ENCODE measurements at places on chromosomes 5 and 9.
A peak's percentile ranks its signal among the peaks of the same experiment; 100 is the strongest.

- DNase-seq, result no peak
These were observed 142.6 kb downstream of the KCTD16 start for GRCh38 chr5:144313147-144313726.

- DNase-seq, result no peak
These were observed 3.8 kb downstream of the EGR1 start for GRCh38 chr5:138468966-138469539.

DNA sequence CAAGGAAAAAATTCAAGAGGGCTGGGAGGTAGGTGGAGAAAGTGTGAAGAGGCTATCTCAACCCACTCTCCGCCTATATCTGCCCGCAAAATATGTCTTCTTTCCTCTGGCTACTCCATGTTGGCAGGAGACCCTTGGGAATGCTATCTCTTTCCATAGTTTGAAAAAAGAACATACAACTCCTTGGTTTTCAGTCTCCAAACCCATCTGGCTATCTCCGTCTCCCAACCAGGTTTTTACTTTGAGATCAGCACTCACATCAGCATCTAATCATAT is 109.9 kb upstream of the IFNE start:
- DNase-seq, result no peak

GRCh38 chr5:129658801-129659200 is 89.1 kb upstream of the MINAR2 start:
- DNase-seq, result no peak

- no peak for DNase-seq
These were observed 603.6 kb upstream of the CLINT1 start for GRCh38 chr5:158462349-158463114.

DNA sequence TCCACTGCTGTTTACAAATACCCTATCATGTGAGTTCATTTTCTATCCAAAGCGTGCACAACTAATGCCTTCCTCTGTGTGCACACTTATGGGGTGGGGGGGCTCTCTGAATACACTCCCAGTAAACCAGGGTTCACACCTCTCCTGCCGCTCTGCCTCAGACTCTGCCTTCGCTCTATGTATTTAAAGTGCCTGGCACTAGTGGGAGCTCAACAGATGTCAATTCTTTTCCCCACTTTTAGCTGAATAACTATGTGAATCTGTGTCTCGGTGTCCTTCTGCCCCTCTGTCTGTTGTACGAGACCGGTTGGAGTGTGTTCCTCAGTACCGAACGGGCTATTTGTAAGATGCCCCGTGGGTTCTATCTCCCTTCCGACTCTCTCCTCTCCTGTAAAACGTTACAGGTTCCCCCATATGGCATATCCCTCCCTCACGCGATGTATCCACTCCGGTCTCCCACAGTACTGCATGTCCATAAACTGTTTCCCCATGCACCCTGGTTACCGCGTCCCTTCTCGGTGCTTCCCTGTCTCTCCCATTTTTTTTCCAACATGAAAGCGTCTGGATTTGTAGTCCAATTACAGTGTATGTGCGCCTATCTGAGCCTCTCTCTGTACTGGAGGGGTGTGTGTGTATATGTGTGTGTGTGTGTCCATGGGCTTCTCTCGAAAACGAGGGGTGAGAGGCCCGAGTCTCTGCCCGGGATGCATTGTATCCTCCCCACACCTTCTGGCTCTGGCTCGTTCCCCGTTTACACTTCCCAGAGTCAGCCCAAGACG is 1.6 kb downstream of the ELL2 start:
- no peak for DNase-seq

GRCh38 chr5:1524481-1524798 is 680 bp upstream of the LPCAT1 start:
- no peak for DNase-seq

GRCh38 chr5:68476854-68477253 is 261.3 kb downstream of the PIK3R1 start:
- DNase-seq, result no peak

DNA sequence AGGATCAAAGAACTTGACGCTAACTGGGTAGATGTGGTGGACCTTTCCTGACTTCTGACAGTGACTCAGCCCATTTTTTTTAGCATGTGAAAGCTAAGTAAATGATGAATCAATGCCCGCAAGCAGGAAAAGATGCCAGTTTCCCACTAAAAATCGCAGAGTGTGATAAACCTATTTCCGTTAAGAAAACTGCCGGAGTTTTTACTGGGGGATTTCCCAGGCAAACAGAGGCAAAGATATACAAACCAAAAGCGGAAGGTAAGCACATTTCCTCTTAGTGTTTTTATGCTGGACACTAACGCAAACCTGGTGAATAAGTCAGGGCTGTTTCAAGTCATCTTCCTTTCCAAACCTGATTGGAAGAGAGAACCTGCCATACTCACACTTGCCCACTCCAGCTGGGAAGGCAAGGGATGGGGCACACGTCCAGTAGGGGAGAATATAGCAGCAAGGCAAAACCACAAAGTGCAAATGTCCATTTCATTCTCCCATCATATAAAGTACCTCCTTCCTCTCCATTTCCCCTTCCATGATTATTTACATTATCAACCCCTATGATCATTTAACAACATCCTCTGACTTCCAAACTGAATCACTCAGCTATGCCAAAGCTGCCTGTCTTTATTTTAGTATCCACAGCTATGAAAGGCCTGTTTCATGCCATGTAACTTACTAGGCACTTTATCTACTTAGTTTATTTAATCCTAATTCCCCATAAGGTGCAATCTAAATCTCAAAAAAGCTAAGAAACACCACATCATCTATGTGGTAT is 349.7 kb upstream of the RFX3 start:
- DNase-seq, result no peak

DNA sequence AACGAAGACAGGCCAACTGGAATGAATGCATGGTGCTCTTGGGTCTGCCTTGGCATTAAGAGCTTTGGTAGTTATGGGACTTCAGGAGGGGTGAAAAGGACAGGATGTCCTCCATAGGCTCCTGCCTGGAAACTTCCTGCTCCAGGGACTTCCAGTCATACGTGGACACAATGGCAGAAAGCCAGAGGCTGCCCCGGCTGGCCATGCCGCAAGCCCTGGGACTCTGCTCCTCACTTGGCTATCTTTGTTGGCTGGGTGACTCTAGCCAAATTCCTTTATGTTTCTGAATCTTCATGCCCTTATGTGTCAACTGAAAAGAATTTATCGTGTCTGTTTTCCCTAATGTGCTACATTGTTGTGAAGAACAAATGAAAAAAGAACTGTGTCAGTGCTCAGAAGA is 136.9 kb downstream of the SIL1 start:
- DNase-seq, result no peak

DNA sequence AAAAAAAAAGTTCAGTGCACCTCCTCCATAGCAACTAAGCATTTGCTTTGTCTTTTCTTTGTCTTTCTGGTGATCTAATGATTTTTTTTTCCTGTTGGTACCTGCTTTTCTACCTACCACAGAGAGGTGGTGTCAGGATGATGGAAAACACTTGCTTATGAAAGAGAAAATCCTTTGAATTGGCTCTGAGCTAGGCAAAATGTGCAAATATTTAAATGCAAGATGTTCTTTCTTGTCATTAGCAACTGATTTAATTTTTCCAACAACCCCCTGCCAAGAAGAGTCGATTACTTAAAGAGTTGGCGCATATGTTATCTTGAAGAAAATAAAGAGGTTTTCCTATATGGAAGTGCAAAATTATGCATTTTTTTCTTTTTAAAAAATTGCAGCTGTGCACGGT is 37.7 kb downstream of the TNC start:
- no peak for DNase-seq

- no peak for DNase-seq
These were observed 10.6 kb downstream of the TENT4A start for GRCh38 chr5:6723816-6724300.

- no peak for DNase-seq
These were observed 377.0 kb upstream of the RIOK2 start for GRCh38 chr5:97559827-97560598.

DNA sequence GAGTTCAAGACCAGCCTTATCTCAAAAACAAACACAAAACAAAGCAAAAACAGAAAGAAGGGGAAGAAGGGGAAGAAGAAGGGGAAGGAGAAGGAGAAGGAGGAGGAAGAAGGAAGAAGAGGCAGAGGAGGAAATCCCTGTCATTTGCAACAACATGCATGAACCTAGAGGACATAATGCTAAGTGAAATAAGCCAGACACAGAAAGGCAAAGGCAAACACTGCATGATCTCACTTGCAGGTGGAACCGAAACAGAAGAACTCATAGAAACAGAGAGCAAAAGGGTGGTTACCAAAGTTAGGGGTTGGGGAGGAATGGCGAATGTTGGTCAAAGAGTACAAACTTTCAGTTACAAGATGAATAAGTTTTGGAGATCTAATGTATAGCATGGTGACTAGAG is 135.4 kb downstream of the UGCG start:
- no peak for DNase-seq

- no peak for DNase-seq
These were observed 75.6 kb upstream of the VLDLR start for GRCh38 chr9:2545881-2546490.

DNA sequence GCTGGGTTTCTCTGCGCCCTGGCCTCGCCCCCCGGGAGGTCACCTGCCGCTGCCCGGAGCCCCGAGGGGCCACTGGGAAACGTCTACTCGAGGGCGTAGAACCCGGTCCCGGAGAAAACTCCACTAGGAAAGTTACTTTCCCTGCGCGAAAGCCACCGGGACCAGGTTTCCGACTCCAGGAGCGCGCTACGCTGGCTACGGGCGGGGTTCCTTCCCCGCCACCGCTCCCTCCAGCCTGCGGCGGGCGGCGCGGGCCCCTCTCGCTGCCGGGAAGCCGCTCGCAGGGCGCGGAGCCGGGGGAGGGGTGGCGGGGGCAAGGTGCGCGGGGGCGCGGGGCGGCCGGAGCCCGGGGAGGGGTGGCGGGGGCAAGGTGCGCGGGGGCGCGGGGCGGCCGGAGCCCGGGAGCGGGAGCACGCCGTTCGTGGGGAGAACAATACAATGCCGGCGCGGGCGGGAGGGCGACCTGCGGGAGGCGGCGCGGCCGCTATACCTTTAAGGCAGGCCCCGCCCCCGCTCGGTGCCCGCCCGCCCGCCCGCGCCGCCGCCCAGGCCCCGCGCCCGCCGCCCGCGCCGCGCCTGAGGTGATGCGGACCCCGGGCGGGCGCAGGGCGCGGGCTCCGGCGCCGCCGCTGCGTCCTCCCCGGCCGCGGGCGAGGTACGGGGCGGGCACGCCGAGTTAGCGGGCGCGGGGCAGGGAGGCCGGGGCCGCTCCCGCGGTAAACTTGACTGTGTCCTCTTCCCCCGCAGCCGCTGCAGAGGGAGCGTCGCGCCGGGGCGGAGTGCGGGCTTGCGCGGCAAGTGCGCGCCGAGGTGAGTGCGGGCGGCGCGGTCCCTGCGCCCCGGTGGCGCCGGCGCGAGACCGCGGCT is 278.1 kb downstream of the AOPEP start:
- no peak for DNase-seq

DNA sequence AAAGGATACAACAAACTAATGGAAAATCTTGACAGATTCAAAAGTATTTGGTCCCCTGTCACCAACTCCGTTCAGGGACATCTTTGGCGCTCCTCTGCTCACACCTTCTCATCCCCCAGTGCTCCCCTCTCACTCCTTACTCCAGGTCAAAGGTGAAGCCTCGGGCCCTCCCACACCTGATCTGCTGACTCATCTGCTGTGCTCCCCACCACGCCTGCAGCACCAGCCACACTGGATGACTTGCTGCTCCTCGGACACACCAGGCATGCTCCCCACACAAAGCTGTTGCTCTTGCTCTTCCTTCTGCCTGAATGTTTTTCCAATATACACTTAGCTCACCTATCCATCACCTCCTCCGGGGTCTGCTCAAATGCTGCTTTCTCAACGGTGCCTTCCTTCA is 123.4 kb downstream of the ESM1 start:
- DNase-seq, result no peak

DNA sequence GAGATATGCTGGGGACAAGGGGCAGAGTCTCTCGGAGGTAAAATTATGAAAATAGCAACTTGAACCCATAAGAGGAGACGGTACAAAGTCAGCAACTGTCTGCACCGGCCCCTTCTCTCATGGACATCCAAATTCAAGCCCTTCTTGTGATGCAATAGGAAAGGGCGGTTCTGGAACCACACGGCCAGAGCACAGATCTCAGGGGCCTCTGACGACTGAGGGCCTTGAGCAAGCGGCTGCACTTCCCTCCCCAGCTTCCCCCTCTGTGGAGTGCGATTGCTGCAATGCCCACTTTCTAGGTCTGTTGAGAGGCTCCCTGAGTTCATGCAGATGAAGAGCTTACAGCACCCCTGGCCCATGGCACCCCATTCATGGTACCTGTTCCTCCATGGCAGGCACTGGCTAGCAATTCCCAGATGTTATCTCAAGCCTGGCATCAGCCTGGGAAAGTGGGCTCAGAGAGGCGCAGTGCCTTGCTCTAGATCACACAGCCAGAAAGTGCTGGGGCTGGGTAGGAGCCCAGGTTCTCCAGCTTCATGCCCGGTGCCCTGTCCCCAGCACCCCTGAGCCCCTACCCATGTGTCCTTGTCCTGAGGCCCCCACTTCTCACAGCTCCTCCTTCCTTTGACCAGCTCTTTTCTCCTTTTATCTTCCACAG is 17.7 kb upstream of the CPLX2 start:
- no peak for DNase-seq

GRCh38 chr9:124869986-124870560 is 8.1 kb downstream of the ARPC5L start:
- DNase-seq, result peak; percentile 93

DNA sequence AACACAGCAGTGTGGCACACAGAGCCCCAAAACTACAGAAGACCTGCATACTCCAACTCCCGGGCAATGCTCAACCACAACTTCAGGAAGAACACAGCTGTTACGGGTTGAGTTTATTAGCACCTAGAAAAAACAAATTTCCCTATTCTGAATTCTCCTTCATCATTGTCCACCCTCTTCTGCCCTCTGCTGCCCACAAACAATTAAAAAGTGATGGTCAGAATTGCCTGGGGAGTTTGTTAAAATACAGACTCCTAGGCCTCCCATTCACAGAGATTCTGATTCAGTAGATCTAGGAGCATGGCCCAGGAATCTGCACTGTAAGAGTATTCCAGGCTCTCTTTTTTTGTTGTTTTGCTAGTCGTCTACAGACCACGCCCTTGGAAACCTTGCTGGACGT is 310.6 kb downstream of the NDUFS4 start:
- DNase-seq, result no peak

- DNase-seq, result no peak
These were observed 293.4 kb downstream of the EDIL3 start for GRCh38 chr5:84091127-84091799.

Measured in CD4-positive, alpha-beta T cell (primary cell).